ENCODE measurements at places on chromosomes 2 and 18. TPM values are rescaled to one million over a fixed set of nuclear protein-coding genes. Genes with fewer than 3 reads are reported as not detected.

Gene MTLN
- 47.5 TPM for polyA plus RNA-seq

Gene L3MBTL4
- polyA plus RNA-seq = 4.0 TPM

Gene SLC40A1
- 304 TPM for polyA plus RNA-seq

Gene ADGRF3
- polyA plus RNA-seq = 0.73 TPM

Gene ATP8B1
- polyA plus RNA-seq = 68.2 TPM

GRCh38 chr18:44733069-44733753 lies 52.5 kb downstream of the SETBP1 start:
- H3K4me1 ChIP-seq = peaks cover 18% of the 10 kb centered on the region
- DNase-seq = no peak
- no peak overlapping the region for H3K27ac ChIP-seq

- H3K4me1 ChIP-seq = peaks cover under 1% of the 10 kb centered on the region
- no peak overlapping the region for H3K27ac ChIP-seq
- H3K36me3 ChIP-seq = peaks cover 31% of the 10 kb centered on the region
Measured at GRCh38 chr2:9582624-9583023, 27.0 kb upstream of the ADAM17 start.

- no peak for DNase-seq
- H3K4me3 ChIP-seq = no peak overlapping the region
- no peaks in the 10 kb centered on the region for H3K27me3 ChIP-seq
- H3K27ac ChIP-seq = no peak overlapping the region
Measured at GRCh38 chr2:236555481-236555880, 14.1 kb upstream of the ACKR3 start.

- H3K27me3 ChIP-seq = no peaks in the 10 kb centered on the region
- no peaks in the 10 kb centered on the region for H3K36me3 ChIP-seq
- peaks cover 2% of the 10 kb centered on the region for H3K4me1 ChIP-seq
- H3K27ac ChIP-seq = no peak overlapping the region
- no peak for DNase-seq
Measured at GRCh38 chr2:43142921-43143438, 83.4 kb downstream of the ZFP36L2 start.

- no peaks in the 10 kb centered on the region for H3K4me1 ChIP-seq
- DNase-seq = peak; percentile 73
- H3K4me3 ChIP-seq = no peak overlapping the region
- peaks cover 41% of the 10 kb centered on the region for H3K36me3 ChIP-seq
Measured at GRCh38 chr2:24304098-24304497, 56.2 kb downstream of the ITSN2 start.

DNA sequence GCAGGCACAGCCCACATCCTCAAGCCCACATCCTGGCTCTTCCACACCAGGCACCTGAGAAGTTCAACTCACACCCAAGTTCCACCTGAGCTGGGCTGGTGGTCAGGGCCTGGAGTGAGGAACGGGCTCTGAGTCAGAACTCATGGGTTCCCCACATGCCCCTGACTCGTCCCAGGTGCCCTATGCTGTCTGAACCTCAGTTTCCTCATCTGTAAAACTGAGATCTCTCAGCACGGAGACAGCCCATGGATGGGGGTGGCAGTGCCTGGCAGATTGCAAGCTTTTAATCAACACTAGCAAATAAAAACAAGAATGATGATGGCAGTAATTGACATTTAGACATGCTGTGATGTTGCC lies 307.8 kb downstream of the NDUFA10 start:
- no peak overlapping the region for H3K4me3 ChIP-seq
- H3K4me1 ChIP-seq = no peaks in the 10 kb centered on the region
- no peaks in the 10 kb centered on the region for H3K27me3 ChIP-seq
- DNase-seq = no peak
- H3K27ac ChIP-seq = no peak overlapping the region
- H3K36me3 ChIP-seq = no peaks in the 10 kb centered on the region

DNA sequence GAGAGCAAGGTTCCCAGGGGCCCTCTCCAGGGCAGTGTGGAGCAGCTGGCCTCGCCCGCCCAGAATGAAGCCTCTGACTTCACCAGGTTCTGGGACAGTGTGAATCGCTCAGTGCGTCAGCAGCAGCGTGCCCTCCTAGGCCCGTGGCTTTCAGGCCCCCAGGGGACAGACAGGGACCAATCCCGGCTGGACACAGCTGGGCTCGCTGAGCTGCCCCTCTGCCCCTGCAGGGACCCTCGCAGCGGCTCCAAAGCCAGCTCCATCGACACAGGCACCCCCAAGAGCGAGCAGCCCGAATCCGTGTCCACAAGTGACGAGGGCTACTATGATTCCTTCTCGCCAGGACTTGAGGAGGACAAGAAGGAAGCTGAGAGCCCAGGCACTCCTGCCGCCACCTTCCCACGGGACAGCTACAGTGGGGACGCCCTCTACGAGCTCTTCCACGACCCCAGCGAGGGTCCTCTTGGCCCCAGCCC lies 7.6 kb downstream of the AMER3 start:
- DNase-seq = no peak
- no peaks in the 10 kb centered on the region for H3K36me3 ChIP-seq
- no peaks in the 10 kb centered on the region for H3K4me1 ChIP-seq

GRCh38 chr2:6183226-6183625 lies 491.0 kb downstream of the SOX11 start:
- no peaks in the 10 kb centered on the region for H3K27me3 ChIP-seq
- no peak overlapping the region for H3K4me3 ChIP-seq
- no peak overlapping the region for H3K27ac ChIP-seq

- peaks cover 8% of the 10 kb centered on the region for H3K4me1 ChIP-seq
- H3K27me3 ChIP-seq = no peaks in the 10 kb centered on the region
- H3K36me3 ChIP-seq = no peaks in the 10 kb centered on the region
- DNase-seq = no peak
- peak overlapping the region; percentile 99 for H3K27ac ChIP-seq
Measured at GRCh38 chr18:54957296-54957832, 1.9 kb downstream of the CCDC68 start.

DNA sequence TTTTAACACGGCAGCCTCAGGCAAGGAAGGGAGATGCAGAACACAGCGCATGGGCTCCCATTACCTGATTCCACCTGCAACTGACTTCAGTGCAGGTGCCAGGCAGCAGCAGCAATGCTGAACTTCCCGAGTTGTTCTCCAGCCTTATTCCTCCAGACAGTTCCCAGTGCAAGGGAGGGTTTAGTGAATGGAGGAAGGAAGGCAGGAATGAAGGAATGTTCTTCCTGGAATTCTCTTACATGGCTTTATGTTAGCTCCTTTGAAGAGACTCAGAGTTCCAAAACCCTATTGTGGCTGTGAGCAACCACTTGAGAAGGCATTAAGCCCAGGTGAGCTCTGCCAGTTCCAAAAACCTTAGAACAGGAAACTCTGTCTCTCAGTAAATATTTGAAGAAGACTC lies 45.5 kb downstream of the SERPINB7 start:
- no peaks in the 10 kb centered on the region for H3K4me1 ChIP-seq
- H3K27me3 ChIP-seq = no peaks in the 10 kb centered on the region
- H3K36me3 ChIP-seq = no peaks in the 10 kb centered on the region
- H3K27ac ChIP-seq = no peak overlapping the region

DNA sequence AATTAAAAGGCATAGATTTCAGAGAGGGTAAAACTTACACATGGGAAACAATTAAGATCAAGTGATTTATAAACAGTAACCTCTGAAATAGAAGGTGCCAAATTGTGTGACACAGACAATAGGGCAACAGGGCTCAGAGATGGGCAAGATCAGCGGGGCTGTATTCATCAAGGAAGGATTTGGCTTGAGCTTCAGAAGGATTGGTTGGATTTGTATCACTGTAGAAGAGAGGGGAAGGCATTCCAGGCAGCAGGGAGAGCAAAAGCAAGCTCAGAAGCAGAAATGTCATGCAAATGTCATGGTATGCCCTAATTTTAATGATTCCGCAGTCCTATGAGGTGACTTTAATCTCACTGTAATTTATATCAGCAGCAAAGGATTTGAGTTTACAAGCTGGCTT lies 415.0 kb upstream of the NRP2 start:
- H3K4me3 ChIP-seq = no peak overlapping the region
- no peak overlapping the region for H3K27ac ChIP-seq
- no peaks in the 10 kb centered on the region for H3K36me3 ChIP-seq
- no peak for DNase-seq
- no peaks in the 10 kb centered on the region for H3K4me1 ChIP-seq

GRCh38 chr2:14134771-14135170 lies 497.7 kb upstream of the LRATD1 start:
- H3K27ac ChIP-seq = no peak overlapping the region
- no peak overlapping the region for H3K4me3 ChIP-seq
- no peaks in the 10 kb centered on the region for H3K27me3 ChIP-seq
- no peaks in the 10 kb centered on the region for H3K4me1 ChIP-seq
- DNase-seq = no peak
- H3K36me3 ChIP-seq = no peaks in the 10 kb centered on the region

DNA sequence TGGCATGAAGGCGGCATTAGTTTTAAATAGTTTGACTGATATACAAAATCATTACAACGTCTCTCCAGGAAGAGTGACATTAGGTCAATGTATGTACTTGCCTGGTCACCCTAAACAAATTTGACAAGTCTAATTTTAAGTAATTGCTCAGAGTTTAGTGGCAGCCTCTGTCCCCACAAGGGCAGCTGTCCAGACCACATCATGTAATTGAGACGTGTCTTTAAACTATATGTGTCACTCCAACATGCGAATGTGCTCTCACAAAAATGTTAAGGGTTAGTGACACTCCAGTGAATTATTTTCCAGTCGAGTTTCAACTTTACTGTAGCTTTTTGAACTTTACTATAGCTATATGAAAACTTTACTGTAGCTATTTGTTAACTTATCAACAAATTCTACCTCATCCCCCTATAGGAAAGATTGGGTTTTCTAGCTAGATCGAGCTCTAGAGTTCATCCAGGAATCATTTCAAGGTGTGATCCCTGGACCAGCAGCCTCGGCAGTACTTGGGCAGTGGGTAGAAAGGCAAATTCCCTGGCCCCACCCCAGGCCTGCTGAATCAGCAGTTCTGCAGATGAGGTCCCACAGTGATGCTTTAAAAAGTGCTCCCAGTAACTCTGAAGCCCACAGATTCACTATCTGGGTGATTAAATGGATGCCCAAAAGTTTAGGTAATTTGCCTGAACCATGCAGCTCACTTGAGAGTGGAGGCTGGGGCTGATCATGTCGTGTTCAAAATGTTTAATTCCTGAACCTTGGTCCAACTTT lies 66.4 kb upstream of the POU3F3 start:
- H3K4me1 ChIP-seq = no peaks in the 10 kb centered on the region
- H3K4me3 ChIP-seq = no peak overlapping the region
- H3K27ac ChIP-seq = no peak overlapping the region
- H3K27me3 ChIP-seq = peaks cover 8% of the 10 kb centered on the region

DNA sequence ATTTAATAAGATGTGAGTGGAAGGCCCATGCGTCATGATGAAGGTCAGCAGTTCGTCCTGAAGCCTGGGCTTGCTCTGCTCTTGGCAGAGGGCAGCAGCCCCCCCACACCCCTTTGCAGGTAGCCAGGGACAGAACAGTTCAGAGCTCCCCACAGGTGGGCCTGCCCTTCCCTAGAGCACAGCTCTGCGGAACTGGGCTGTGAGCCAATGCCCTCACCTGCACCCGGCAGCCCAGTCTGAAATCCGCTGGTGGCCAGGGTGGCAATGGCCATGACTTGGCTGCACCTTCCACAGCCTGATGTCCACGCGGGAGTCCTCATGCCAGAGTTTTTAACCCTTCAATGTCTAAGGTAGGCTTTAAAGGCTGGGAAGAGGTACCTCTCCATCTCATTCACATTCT lies 136.7 kb downstream of the ACKR3 start:
- H3K4me1 ChIP-seq = no peaks in the 10 kb centered on the region
- H3K4me3 ChIP-seq = no peak overlapping the region
- H3K27ac ChIP-seq = no peak overlapping the region
- H3K36me3 ChIP-seq = no peaks in the 10 kb centered on the region
- H3K27me3 ChIP-seq = no peaks in the 10 kb centered on the region

DNA sequence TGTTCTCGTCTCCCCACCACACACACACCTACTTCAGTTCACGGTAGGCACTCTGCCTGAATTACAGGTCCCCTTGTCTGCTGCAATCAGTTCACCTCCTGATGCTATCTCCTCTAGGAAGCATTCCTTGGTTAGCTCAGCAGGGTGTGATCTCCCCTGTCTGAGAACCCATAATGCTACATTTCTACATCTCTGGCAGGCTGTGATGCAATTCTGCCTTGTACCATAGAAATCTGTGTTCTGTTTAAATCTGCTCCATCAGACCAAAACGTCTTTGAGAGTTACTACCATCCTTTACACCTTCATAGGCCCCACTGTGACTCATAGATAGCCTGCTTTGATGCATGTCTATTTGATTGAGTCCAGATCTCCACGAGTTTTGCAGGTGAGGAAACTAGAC lies 103.9 kb downstream of the TTC32 start:
- no peak overlapping the region for H3K4me3 ChIP-seq
- no peaks in the 10 kb centered on the region for H3K4me1 ChIP-seq
- H3K27me3 ChIP-seq = no peaks in the 10 kb centered on the region

All from large intestine (tissue), 12 donors.